ENCODE measurements at places on chromosomes 6 and 20.

- DNase-seq, result no peak
These were observed 122.8 kb upstream of the BEND3 start for GRCh38 chr6:107237992-107238660.

GRCh38 chr6:135358251-135358821 lies 139.2 kb downstream of the AHI1 start:
- DNase-seq, result no peak

DNA sequence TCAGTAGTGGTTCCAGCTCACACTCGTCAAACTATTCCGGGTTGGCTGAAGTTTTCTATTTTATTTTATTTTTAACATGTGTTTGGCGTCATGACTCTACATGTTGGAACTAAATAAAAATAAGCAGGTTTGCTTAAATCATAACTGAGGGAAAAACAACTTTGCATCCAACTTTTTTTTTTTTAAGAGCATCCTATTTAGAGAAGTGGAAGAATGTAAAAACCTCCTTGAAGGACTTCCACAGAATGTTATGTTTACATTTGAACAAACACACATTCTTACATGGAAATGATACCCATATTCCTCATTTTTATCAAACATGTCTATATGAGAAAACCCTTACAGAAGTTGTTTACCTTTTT lies 659 bp downstream of the PRDM1 start:
- no peak for DNase-seq

DNA sequence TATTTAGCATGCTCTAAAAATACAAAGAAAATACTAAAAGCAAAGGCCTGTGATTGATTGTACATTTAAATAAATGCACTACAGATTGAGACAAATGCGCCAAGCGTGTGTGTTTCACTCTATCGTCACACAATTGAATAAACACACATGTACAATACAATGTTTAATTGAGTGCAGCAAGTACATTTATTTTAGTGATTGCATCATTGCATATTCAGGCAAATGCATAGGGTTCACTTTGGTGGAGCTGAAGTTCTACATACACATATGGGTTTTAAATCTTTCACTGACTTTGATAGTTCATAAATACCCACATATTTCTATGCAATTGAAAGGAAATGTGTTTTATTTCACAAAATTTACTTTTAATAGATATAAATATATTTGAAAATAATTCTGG lies 750.6 kb upstream of the MMS22L start:
- no peak for DNase-seq

GRCh38 chr6:96022225-96022624 lies 6.5 kb downstream of the FUT9 start:
- no peak for DNase-seq

- DNase-seq, result no peak
These were observed 40.1 kb downstream of the SNRPB start for GRCh38 chr20:2430538-2430937.

- DNase-seq, result no peak
These were observed 46.6 kb downstream of the NOL4L start for GRCh38 chr20:32538526-32538939.

- DNase-seq, result no peak
These were observed 18.4 kb downstream of the LHFPL5 start for GRCh38 chr6:35823601-35824000.

DNA sequence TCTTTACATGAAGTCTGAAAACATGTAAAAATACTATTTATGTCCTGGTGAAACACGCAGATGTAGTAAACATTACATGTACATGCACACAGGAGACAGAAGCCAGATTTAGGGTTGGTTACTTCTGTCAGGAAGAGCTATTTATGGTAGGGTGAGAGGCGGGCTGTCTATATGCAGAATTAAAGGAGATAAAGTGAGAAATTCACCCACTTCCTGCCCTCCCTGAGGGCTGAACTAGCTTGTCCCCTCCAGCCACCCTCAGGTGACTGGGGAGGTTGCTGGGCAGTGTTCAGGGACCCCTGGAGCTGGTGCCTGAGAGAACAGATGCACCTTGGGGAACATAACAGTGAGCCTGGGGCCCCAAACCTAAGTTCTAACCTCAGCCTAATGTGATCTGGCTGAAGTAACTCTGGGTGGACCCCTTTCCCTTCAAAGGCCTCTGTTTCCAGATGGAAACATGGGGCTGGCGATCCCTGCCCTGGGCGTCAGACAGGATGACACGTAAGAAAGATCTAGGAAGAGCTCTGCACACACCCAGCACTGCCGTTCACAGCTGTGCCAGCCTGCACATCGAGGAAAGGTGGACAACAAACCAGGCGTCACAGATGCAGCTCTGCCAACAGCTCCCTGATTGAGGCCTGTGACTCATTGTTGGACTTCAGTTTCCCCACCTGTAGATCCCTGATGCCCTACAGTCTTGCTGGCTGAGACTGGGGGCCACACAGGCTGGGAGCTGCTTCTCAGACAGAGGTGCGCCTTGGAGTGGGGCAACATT lies 1.3 kb downstream of the PI16 start:
- DNase-seq, result no peak

DNA sequence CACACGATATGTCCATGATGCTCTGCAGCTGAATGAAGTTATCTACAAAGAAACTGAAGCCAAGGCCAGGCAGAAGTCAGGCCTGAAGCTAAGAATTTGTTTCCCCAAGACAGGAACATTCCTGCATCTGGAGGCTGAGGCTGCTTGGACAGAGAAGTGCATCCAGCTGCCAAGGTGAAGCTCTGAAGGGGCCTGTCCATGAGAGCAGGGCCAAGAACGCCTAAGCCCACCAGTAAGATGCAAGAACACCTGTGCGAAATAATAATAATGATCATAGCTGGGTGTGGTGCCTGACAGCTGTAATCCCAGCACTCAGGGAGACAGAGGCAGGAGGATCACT lies 37.7 kb upstream of the B4GALT5 start:
- DNase-seq, result no peak

DNA sequence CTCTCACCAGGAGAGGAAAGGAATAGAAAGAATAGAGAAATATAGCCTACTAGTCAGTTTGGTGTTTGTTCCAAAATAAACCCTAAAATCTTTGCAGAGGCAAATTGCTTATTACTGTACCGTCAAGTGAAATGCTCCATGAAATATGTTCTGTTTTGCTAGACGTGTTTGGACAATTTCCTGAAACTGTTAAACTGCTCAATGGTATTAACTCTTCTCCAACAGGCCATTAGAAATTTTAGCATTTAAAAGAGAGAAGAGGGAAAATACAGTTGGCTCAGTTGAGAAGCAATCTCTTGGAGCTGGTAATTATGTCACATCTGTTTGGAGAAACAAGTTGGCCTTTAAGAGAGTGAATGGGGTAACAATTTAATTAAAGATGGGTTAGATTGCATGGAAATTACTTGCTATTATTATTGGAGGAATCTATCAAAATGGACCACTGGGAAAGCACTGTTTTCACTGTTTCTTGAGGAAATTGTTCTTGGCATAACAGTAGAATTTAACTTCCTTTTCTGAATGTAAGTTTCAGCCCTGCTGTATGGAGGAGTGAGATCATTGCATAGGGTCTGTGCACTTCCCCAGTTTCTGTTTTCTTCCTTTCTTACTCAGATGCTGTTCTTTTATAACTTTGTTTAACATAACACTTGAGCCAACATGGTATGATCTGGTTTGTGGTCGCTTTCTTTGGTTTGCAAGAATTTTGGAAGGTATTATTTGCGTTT lies 373.6 kb downstream of the PLCB1 start:
- no peak for DNase-seq

- no peak for DNase-seq
These were observed 221.2 kb upstream of the MAP3K7 start for GRCh38 chr6:90807791-90808701.

GRCh38 chr20:49471397-49471796 lies 11.1 kb downstream of the KCNB1 start:
- DNase-seq, result no peak

DNA sequence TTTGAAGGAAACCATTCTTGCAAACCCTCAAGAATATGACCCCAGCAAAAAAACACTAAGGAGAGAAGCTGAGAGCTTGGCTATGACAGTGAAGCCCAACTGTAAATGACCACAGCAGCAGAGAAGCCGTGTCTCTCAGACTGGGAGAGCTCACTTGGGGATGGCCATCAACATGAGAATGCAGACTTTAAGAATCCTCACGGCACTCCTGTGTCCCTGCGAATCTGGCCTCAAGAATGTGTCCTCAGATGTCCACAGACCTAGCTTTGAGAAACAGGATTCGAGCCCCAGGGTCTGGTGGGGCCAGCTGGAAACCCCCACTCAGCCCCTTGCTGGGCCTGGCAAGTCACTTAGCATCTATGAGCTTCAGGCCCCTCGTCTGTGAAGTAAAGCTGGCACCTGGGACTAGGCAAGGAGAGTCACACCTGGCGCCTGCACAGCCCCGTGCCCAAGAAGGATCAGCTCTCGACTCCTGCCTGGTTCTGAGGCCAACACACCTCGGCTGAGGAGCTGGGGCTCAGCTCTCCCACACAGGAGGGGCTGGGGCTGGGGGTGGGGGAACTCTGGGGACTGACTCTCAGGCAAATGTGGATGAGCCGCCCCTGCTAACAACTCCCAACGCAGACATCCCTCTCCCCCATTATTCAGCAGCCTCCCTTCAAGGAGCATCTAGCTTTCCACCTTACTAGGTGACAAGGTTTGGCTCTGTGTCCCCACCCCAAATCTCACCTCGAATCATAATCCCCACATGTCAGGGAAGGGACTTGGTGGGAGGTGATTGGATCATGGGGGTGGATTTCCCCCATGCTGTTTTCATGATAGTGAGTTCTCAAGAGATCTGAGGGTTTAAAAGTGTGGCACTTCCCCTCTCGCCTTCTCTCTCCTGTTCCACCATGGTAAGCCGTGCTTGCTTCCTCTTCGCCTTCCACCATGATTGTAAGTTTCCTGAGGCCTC lies 97.7 kb downstream of the GRM4 start:
- DNase-seq, result no peak

All from C1 segment of cervical spinal cord (tissue), 14 donors.